ENCODE measurements at places on chromosomes 6 and 20.

DNA sequence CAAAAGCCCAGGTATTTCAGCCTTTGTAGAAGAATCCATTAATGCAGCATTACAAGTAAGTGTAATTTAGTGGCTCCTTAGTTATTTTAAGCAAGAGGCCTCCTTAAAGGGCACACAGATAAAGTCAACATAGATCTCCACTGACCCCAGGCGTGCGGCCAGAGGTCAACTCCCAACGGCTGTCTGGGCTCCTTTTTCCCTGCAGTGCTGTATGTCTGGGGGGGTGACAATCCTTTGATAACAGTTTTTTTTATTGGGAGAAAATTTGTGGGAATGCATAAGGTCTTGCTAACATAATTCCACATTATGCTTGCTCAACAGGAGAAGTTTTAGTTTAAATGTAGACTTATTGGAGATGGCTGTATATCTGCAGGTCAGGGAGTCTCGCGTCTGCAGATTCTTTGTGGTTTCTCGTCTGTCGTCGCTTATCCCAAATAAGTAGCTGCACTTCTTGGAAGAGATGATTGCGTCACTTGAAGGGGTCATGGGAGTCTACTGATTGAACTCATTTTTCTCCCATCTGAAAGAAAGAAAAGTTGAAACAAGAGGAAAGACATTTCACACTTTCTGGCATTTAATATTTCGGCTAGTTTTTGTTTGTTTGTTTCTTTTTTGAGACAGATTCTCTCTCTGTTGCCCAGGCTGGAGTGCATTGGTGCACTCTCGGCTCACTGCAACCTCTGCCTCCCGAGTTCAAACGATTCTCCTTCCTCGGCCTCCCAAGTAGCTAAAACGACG is 151.7 kb upstream of the AKAP12 start:
- no peak for DNase-seq

- no peak for DNase-seq
Observed at GRCh38 chr6:15303920-15304291, 58.0 kb downstream of the JARID2 start.

DNA sequence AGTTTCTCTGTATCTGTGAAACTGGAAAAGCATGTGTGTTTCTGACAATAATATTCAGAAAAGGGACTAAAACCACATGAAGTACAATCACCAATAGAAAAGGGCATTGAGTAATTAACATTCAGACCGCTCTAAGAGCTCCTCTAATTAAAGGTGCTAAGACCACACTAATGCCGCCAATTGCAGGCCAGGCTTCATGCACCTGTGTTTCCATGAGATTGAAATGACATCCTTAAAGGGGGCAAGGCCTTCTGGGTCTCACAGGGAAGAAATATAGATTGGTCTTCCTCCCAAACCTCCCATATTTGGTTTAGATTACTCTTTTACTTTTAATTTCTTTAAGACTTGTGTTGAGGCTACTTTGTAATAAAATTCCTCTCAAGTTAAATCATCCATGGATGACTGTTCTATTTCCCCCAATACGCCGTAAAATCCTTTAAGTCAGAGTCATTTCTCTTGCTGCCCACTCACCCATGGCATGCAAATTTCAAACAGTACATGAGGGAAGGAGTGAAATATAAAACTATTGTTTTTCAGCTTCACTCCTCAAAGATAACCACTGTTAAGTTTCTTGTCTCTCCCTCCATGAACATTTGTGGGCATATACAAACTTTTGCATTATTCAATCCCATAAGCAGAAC is 110.6 kb downstream of the UBE3D start:
- DNase-seq = no peak

GRCh38 chr20:57379263-57379647 is 11.9 kb upstream of the RBM38 start:
- no peak for DNase-seq

DNA sequence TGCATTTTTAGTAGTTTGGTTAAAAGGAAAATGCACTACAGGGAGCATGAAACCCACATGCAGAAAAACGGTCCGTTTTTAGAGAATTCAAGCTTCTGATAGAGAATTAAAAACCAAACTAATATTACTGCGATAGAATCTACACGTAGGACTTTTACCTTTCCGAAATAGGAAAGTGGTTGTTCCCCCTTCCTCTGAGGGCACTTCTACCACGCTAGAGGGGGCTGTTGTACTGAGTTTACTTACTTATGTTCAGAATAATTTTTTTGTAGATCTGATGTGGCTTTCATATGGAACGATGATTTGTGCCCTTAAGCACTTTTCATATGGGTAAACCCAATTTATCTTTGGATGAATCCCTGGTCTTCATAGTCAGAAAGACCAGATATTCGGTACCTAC is 264.3 kb upstream of the PLN start:
- DNase-seq = no peak

DNA sequence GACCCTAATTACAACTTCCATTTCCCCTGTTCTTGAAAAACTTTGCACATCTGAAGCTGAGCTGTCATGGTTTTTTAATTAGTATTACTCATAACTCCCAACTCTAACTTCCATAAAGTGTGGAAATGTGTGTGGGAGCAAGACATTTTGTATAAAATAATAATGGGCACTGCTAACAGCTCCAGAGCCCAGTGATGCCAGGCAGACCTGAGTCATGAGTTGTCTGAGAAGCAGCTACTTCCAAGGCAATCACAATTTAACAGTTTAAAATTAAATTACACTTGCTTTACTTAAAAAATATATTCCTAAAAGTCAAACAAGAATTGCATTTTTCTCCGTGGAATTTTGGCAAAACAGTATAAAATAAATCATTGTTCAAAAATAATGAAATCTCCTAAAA is 6.4 kb downstream of the SLC2A12 start:
- DNase-seq = no peak

- DNase-seq = no peak
Observed at GRCh38 chr20:48052475-48052835, 267.2 kb upstream of the SULF2 start.
